ENCODE measurements at places on chromosomes 6 and 20.
A peak's percentile ranks its signal among the peaks of the same experiment; 100 is the strongest.

GRCh38 chr20:22460803-22461202, 123.6 kb downstream of the FOXA2 start:
- DNase-seq: no peak

DNA sequence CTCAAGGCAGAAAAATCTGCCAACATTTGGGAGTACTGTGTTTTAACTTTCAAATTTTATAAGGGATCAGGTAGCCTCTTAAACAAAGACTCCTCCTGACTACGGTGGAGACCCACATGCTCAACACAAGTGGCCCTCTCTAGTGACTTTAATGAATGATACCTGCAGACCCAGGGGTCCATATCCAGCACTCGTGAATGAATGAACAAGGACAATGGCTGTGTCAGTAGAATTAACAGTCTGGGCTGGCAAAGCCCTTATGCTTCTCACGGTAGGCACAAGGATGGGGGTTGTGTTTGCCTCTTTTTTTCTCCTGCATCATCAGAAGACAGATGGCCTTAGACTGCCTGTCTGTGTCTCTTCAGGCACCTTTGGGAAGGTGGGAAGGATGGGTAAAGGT, 112.6 kb upstream of the TRAF3IP2 start:
- no peak for DNase-seq

GRCh38 chr6:23003671-23004467, 434.5 kb downstream of the HDGFL1 start:
- peak; percentile 71 for DNase-seq

- peak; percentile 24 for DNase-seq
Measured at GRCh38 chr6:7975764-7976146, 65.2 kb upstream of the TXNDC5 start.

DNA sequence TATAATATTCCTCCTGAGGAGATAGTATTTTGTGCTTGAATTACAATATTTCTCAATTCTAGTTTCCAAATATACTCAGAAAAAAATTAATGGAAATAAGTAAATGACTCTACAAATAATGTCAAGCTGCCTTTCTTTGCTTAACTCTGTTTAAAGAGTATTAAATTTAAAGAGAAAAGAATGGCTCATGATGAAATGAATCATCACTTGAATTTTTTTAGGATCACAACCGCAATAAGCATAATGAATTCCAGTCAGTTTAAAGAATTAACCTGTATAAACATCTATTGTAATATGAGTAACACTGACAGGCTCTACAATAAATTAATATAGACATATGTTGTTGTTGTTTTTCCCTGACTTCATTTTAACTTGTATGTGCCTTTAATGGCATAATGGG, 266.2 kb upstream of the ADGRB3 start:
- peak; percentile 46 for DNase-seq

- peak; percentile 96 for DNase-seq
Measured at GRCh38 chr6:17493286-17493685, 99.9 kb downstream of the CAP2 start.

DNA sequence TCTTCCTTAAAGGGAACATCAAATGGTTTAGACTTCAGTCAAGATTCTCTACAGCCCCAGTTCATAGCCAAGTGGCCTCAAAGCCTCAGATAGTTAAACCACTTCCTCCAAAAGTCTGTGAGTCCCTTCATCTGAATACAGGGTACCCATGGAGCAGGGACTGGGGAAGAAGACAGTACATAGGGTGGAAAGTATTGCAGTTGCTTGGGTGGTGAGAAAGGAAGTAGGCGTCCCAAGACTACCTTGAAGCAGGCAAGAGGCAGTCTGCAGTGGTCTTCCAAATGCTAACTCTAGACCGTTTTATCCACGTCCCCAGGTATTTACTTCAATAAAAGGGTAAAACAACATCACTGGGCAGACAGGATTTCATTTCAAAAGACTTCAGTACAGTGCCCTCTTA, 2.0 kb downstream of the FYN start:
- no peak for DNase-seq

DNA sequence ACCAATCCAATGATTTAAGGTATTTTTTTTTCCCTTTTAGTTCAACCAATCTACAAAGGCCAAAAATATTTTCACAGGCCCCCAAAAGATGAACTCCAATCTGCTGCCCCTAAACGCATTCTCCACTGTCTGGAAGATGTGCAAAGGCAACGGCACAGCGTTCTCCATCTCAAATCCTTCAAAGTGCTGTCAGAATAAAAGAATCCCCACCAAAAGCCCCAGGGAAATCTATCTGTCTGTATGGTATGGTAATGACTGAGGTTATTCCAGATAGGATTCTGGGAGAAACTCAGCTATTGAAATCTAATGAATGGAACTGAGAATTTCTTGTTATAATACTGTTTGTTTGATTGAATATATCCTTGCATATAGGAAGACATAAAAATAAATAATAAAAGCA, 217.8 kb upstream of the CCN2 start:
- no peak for DNase-seq

- no peak for DNase-seq
Measured at GRCh38 chr6:144104488-144104887, 9.1 kb upstream of the SF3B5 start.

GRCh38 chr20:23374441-23374840, 12.5 kb downstream of the GZF1 start:
- DNase-seq: no peak

DNA sequence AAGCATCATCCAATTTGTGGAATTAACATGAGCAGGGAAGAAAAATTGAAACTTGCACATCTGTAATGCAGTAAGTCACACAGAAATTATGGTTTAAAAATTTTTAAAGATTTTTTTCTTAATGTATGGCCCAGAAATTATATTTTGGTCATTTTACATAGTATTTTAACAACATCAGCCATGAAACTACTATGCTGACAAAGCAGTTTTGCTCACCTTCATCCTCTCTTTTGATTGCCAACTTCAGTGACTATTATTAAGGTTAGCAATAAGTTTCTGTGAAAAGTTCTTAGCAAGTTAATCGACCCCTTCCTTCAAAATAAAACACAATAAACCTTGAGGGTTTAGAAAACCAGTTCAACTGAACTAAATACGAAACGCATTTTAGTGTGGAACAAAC, 1347.0 kb downstream of the EPHA7 start:
- no peak for DNase-seq

GRCh38 chr20:49052334-49052733, 6.2 kb downstream of the CSE1L start:
- peak; percentile 15 for DNase-seq

DNA sequence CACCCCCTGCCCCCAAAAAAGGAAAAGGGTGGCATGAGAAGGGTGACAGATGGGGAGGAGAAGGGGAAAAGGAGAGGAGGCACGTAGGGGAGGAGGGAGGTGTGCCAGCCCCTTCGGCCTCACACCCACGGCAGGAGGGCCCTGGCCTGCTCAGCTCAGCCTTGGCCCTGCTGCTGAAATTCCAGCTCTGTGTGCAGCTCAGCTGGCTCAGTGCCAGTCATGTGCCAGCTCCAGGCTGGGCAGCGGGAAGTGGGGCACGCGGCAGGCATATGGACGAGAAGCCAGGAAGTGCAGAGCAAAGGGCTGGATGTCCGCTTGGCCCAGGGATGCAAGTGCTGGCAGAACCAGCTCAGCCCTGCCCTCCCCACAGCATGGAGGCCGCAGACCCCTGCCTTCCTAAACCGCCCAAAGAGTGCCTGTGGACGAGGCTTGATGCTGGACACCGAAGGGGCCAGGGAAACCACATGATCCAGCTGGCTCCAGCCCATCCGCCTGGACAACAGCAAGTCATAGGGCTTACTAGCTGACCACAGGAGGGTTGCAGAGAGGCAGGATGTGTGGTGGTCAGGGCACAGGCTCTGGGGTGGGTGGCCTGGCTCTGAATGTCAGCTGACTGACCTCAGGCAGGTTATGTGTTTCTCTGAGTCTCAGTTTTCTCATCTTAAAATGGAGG, 60.2 kb downstream of the NOL4L start:
- peak; percentile 48 for DNase-seq

DNA sequence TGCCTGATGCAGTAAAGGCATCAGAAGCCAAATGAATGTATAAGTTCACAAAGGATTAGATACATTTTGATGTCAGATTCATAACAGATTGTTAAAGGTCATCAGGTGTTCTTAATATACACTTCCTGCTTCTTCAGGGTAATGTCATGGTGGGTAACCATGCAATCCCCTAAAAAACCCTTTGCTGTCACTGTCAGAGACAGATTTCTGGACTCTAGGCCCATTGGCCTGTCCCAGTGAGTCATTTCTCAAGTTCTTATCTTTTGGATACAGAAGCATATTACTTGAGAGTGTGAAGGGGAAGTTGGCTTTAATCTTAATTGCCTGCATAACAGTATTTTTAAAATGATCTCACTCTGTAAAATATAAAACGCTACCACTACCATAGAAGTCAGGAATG, 895.6 kb upstream of the MAP3K7 start:
- DNase-seq: no peak

DNA sequence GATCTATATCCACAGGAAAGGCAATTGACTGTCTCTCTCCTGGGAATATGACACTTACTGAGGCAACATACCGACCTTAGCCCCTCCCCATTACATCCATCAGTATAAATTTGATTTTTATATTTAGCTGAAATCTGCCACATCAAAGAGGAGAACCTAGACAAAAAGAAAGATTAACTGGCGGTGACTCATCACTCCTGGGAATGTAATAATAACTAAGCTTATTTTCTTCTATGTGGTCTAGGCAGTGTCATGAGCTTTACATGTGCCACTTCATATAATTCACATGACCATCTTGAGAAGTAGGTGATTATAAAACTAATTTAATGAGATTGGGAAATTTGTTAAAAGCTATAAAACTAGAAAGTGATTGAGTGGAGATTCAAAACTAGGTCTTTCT, 520.0 kb upstream of the HS3ST5 start:
- DNase-seq: peak; percentile 20

GRCh38 chr20:50470264-50470858, 39.8 kb upstream of the PTPN1 start:
- DNase-seq: peak; percentile 36

DNA sequence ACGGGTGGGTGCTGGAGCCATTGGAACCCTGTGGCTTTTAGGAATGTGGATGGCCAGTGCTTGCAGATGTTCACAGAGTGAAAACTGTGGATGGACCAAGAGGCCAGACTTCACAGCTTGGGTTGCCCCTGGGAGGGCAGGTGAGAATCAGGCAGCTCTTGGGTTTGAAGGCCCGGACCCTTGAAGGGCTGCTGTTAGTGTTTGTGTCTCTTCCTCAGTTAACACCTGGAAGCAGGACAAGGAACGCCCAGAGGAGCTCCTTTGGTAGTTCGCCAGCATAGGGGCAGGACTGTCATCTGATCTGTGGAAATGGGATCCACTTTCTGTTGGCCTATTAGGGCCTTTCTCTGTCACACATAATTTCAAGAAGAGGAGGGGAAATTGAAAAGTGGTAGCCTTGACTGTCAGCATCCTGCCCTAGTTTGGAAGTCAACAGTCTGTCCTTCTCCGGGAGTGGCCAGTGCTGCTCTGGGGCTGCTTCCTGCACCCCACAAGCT, 43.6 kb downstream of the RIOK1 start:
- no peak for DNase-seq

GRCh38 chr20:40630099-40630498, 58.9 kb downstream of the MAFB start:
- DNase-seq: no peak

DNA sequence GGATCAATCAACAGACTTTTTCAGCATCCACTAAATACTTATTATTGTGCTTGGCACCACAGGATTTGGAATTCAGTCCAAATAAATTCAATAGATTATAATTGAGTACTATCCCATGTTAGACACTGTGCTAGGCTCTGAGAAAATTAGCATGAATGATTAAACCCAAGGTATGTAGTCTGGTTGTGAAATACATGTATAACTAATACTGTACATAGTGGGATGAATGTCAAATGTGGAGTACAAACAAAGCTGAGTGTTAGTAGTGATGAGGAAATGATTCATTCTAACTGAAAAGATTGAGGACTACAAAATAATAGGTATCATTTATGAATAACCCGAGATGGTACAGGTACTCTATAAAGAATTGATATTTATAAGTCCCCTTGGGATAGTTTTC, 111.9 kb upstream of the FLRT3 start:
- no peak for DNase-seq

DNA sequence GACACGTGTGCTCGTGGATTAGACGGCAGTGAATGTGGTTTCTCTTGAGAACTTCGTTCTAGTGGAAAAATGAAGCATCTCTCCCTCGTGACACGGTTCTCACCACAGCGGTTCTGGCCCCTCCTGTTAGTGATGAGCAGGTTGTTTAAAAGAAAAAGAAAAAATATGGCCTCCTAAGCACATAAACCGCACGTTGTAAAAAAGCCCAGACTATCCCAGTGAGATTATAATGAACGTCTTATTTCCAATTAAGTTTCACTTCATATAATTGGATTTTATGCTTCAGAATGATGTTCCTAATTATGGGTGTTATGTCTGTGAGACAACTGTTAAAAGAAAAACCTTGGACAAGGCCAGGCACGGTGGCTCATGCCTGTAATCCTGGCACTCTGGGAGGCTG, 74.5 kb upstream of the FRMD1 start:
- no peak for DNase-seq

DNA sequence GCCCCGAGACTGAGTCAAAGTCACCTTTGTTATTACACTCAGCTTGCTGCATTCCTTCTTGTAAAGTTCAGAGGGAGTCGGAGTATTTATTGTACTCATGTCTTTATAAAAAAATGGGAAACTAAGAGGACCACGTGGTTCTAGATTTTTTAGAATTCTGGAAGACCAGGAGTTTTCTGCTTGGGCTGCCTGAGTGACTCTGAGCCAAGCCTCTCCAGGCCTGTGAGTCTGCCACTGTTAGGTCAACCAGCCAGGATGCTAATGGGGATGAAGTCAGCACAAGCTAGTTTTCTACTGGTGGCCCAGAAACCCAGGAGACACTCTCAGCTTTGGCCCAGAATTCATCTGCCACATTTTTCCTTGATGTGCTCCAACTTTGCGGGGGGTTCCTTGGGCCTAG, 453.5 kb upstream of the SULF2 start:
- DNase-seq: no peak

- DNase-seq: no peak
Measured at GRCh38 chr6:147879031-147879580, 370.6 kb downstream of the SAMD5 start.

DNA sequence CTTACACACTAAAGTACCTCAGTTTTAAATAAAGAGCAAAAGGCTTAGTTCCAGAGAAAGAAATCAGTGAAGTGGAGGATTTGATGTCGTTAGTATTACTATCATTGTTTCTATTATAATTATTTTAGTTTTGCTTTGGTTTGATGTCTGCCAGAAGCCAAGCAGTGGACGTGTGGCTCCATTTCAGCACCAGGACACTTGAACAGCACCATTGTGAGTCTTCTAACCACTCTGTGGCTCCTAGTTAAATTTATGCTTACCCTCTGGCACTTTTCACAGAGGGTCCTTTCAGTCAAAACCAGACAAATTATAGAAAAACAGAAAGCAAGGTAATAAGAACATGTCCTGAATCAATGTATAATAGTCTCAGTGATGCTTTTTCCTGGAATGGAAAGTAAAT, 3.4 kb downstream of the COL9A1 start:
- DNase-seq: peak; percentile 22

Measured in M059J (cell line).